Activated CD4-positive, alpha-beta memory T cell treated with anti-CD3 and anti-CD28 coated beads, Interleukin-2, amount 10 ng/mL, durations not matched to agents 7 days and 5 days (primary cell): ENCODE measurements at places on chromosomes 11 and 22. TPM values are rescaled to one million over a fixed set of nuclear protein-coding genes. Genes with fewer than 3 reads are reported as not detected.
A peak's percentile ranks its signal among the peaks of the same experiment; 100 is the strongest.

The FIBIN gene
- not detected for total RNA-seq

GRCh38 chr11:25562417-25562816, 769.5 kb upstream of the ANO3 start:
- no peak for DNase-seq

GRCh38 chr11:72591785-72592502, 82.3 kb downstream of the PDE2A start:
- DNase-seq, result peak; percentile 71

- no peak for DNase-seq
Measured at GRCh38 chr11:16960250-16960649, 54.0 kb downstream of the PLEKHA7 start.

- DNase-seq, result no peak
Measured at GRCh38 chr22:17587629-17588028, 24.3 kb downstream of the SLC25A18 start.

DNA sequence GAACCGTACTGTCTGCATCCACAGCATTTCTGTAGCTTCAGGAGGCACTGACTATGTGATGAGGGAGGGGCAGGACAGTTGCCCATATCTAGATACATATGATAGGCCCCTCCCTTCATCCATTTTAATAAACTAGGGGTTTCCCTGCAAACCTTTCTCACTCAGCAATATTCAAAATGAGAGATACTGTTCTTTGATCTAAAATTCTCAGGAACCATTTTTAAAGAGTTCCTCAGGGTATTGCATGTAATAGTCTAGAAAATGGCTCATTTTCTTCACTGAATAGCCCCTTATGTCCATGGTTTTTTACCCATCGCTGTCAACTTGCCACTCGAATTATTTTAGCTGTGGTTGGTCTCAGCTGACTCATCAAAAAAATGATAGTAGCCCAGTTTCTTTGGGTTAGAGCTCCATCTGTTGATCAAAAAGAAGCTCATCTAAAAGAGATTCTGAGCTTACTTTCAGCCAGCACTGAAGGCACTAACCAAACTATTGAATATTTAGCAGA, 37.0 kb upstream of the DNAJB7 start:
- no peak for DNase-seq

GRCh38 chr11:93907901-93908300, 57.5 kb upstream of the VSTM5 start:
- DNase-seq, result no peak

- DNase-seq, result no peak
Measured at GRCh38 chr11:113113801-113114704, 152.8 kb downstream of the NCAM1 start.

DNA sequence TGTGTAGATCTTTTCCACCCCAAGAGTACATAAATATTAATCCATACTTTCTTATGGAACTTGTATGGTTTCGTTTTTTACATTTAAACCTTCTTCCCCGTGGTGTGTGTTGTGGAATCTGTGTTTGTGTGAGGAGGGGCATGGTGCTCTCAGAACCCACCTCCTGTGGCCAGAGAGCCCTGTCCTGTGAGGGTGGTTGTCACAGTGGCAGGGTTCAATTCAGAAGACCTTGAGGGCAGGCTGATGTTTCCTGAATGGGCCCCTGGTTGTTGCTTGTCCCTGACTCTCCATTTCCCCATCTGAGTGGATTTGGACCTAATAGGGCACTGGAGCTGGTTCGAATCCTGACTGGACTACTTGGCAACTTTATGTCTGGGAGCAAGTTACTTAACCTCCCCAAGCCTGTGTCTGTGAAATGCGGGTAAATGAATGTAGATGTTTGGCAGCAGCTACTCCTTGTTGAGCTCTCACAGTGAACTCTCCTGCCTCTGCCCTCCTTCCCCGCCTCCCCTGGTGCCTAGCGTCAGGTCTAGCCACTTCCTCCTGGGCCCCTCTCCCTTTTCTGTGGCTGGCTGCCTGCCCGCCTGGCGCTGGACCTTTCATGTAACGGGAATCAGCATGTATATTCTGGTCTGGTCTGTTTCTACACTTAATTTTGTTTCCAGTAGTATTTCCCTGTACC, 7.3 kb downstream of the NEAT1 start:
- DNase-seq, result peak; percentile 67

DNA sequence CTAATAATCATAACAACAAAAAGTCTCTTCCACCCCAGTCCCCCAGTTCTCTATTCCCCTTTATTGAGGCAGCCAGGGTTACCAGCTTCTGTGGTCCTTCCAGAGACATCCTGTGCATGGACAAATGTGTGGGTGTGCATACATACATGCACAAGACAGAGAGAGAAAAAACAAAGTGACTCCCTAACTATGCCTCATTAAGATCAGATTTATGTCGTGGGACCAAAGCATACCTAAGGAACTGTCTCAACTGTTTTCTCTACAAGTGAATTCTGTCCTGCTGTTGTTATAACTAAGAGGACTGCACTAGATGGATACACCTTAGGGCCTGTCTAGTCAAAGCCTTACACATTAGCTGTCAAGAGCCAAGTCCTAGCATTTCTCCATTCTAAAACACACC, 106.7 kb downstream of the MRTFA start:
- no peak for DNase-seq
